T-helper 9 cell (primary cell): ENCODE measurements at places on chromosomes 12 and 14.

GRCh38 chr12:70101064-70101463 lies 142.2 kb upstream of the CNOT2 start:
- DNase-seq = no peak

DNA sequence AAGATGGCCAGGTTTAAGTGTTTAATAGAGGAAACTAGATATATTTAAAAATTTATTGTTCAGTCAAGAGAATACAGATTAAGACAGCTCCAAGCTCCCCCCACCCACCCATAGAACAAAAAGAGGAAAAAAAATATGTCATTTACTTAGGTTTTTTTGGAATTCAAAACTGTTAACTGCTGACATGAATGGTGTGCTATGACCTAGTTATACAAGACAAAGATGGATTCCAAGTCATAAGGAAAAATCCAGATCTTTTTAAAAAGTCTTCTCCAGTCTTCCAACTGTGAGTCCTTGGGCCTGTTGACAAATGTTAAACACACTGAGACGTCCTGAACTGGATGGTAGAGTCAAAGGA lies 1.3 kb upstream of the SETD1B start:
- no peak for DNase-seq

DNA sequence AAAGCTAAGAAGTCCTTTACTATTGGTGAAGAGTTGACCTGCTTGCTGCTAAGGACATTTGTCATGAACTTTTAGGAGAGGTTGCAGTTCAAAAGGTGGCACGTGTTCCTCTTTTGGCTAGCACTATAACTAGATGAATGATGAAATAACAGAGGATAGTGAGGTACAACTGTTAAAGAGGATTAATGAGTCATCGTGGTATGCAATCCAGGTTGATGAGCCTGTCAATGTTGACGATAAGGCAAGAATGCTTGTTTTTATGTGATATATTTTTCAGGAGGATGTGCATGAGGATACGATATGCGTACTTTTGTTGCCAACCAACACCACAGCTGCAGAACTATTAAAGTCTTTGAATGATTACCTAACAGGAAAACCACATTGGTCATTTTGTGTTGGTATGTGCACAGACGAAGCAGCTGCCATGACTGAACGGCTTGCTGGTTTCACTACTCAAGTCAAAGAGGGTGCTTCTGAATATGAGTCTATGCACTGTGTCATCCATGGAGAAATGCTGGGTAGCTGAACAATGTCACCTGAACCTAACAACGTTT lies 10.6 kb downstream of the CEP128 start:
- DNase-seq = peak; percentile 14

GRCh38 chr12:90611048-90611447 lies 343.9 kb downstream of the CCER1 start:
- no peak for DNase-seq

DNA sequence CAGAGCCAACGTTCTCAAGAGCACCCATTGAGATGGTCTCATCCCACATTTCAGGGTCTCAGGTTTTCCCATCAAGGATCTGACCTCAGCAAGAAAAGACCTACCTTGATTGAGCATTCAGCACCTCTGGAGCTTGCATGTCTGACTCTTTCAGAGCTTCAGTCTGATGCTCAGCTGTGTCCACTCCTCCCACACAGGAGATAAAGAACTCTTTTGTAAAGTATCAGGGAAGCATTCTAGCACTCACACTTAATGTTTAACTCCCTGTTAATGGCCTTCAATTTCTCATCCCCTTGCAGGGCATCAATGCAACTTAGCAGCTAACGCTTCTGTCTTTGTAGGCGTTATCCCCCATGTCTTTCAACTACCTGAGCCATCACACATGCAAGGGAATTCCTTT lies 124.1 kb downstream of the GALC start:
- no peak for DNase-seq

DNA sequence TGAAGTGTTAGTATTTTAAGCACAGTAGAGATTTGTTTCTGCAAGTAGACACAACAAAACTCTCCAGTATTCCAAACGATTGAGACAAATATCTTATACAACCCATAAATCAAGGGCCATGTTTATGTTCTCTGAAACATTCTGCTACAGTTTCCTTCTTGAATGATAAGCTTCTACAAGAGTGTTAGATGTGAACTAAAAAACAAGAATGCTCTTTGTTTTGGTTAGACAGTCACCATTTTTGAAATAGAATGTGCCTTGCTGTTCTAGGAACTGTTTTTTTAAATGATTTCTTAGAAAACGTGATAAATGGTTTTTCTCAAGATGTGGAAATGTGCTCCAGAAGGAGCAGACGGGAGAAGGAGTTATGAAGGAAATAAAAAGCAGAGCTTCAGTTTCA lies 1656.3 kb upstream of the FLRT2 start:
- no peak for DNase-seq

- no peak for DNase-seq
These were observed 336.7 kb downstream of the ADGRD1 start for GRCh38 chr12:131290255-131290959.

GRCh38 chr12:78406828-78407227 lies 457.7 kb upstream of the SYT1 start:
- no peak for DNase-seq

DNA sequence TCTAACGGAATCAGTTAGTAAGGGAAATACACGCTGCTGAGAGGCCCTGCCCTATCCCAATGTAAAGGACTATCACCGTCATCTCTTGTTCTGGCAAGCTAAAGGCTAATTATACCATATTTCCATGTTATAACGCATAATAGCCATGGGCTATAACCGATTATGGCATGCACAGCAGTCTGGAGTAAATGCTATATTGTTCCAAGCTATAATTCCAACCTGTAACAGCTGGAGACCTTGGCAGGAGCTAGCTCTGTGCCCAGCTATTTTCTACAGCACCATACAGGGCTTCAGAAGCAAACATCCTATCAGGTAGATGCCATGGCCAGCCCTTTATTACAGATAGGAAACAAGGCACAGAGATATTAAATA lies 26.3 kb downstream of the SYNE3 start:
- DNase-seq = no peak

DNA sequence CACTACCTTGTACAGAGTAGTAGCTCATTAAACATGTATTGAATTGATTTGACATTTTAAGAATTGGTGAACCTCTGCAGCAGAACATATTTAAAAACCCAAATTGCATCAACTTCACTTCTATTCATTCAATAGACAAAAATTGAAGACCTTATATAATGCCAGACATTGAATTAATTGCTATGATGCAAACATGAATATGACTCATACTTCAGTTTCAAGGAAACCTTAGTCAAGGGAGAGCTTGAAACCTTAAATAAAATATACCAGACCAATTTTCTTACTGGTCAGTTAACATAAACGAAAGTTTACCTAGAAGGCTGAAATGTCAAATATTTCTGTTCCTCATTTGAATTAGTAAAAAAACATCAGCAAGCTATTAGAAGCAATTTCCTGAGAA lies 5.0 kb upstream of the MGAT4C start:
- no peak for DNase-seq

DNA sequence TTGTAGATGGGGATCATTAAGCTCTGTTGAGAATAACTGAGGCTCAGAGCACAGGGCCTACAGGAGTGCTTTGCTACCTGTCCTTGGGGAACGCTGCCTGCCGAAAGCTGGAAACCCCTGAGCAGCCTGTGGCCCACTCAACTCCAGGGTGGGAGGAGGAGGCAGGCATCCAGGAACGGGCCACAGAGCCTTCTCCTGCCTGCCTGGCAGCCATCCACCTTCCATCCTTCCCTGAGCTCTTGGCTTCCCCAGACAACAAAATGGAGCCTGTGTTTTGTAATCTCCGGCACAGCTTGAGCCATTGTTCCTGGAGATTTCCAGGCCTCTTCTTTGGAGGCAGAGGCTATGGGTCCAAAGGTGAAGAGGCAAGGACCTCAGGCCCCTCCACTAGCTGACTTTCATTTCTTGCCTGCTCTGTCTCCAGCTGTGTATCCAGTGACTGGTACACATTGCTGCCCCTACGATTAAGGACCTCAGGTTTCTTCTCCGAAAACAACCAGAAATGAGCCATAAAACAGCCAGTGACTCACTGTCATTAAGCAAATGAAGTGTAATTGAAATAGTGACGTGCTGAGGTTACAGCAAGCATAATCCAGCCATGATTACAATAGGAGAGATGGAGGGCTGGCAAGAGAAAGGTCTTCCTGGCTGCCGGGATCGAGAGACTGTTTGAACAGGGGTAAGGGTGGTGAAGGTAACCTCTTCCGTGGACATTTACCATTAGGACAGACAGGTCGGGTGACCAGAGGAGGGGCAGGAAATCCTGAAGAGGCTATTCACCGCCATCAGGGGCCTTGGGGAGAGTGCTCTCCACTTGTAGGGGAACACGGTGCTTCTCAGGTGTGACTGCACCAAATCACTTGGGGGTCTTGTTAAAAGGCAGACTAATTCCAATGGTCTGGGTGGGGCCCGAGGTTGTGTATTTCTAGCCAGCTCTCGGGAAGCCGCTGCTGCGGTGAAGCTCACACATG lies 56.3 kb upstream of the KCNA5 start:
- no peak for DNase-seq

- DNase-seq = no peak
These were observed 109.3 kb downstream of the ETV6 start for GRCh38 chr12:11758510-11759493.

GRCh38 chr14:67432050-67432564 lies 20.1 kb upstream of the PLEK2 start:
- DNase-seq = no peak

GRCh38 chr14:101721951-101722661 lies 39.4 kb upstream of the PPP2R5C start:
- DNase-seq = peak; percentile 67

- DNase-seq = no peak
These were observed 30.6 kb downstream of the NGB start for GRCh38 chr14:77240336-77240915.

DNA sequence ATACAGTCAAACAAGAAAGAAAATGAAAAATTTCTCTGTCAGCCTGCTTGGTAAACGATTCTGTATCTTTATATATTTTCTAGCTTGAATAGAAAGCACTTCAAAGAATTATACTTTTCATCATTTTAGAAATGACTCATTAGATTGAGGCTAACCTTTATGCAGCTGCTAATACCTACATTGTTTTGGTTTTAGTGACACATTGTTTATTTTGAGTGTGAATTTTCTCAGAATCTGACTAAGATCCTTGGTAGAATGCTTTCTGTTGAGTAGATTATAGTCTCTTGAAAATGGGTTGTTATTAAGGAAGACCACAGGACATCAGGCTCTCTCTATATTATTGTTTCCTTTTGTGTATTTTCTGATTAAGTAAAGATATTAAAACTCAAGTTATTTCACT lies at the start of gene PMCH:
Gene PMCH, minus strand, starts transcription at position 45 of the 400 bp plus-strand sequence. CDS start 63 bp downstream, outside the sequence.
- DNase-seq = no peak

- DNase-seq = no peak
These were observed 15.8 kb downstream of the JAG2 start for GRCh38 chr14:105152794-105153241.

DNA sequence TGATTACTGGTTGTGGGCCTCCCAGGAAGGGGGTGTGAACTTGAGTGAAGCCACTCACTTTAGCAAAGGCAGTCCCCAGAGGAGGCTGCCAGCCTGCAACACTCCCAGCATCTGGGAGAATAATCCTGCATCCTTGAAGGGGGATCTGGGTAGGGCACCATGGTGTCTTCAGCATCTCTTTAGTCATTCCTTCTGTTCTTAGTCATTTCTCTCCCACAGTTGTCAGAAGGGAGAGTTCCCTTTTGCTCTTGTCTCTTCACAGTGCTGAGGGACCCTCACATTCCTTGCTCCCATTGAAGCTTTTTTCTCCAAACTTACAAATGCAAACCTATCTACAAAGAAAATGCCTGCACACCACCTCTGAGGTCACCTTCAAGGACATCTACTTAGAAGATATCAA lies 48.1 kb upstream of the CIT start:
- no peak for DNase-seq

GRCh38 chr12:123075087-123075645 lies 75.7 kb downstream of the PITPNM2 start:
- no peak for DNase-seq

- DNase-seq = no peak
These were observed 67.1 kb upstream of the SRSF5 start for GRCh38 chr14:69699748-69700303.

DNA sequence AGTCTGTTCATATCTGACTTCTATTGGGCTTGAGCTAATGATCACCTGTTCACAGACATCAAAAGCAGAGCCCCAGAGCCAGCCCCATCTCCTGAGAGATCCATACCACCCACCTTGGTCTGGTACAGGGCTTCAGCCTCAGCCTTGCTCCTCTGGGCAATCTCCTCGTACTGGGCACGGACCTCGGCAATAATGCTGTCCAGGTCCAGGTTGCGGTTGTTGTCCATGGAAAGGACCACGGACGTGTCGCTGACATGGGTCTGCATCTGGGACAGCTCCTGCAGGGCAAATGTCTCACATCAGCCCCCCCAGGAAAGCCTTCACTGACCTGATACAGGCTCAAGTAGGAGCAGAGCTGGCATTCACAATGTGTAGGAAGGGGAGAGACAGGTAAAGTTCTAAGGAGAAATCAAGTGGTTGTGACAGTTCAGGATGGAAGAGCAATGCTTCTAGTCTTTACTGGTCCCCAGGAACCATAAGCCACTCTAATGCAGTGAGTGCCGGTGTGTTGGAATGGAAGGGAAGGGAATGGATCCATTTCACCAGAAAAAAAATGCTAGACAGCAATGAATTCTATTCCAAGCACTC lies 5.2 kb downstream of the KRT4 start:
- DNase-seq = no peak

- DNase-seq = no peak
These were observed 71.7 kb downstream of the CRADD start for GRCh38 chr12:93748672-93749383.

- DNase-seq = no peak
These were observed 119.2 kb upstream of the RFLNA start for GRCh38 chr12:124175704-124176103.

- no peak for DNase-seq
These were observed 21.8 kb downstream of the FUT8 start for GRCh38 chr14:65434216-65434850.

DNA sequence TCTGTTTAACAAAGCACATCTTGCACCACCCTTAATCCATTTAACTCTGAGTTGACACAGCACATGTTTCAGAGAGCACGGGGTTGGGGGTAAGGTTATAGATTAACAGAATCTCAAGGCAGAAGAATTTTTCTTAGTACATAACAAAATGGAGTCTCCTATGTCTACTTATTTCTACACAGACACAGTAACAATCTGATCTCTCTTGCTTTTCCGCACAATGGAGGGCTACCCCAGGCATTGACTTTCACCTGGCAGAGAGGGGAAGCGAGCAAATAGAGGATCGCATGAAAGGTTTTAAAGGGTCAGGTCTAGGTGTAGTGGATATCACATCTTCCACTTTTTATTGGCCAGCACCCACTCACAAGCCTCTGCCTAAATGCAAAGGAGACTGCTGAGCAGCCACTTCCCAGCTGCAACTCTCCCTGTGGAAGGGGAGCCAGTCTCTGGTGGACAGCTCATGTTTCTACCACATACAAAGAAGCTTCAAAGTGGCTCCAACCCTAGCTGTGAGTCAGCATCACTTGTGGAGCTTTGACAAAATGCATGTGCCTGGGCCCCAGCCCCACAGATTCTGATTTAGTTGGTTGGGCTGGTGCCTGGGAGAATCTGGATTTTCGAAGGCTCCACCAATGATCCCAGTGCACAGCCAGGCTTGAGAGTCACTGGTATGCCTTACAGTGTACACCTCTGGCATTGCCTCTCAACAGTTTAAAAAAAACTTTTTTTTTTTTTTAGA lies 7.2 kb upstream of the FNTB start:
- no peak for DNase-seq
